Cardiac muscle cell (in vitro differentiated cells and primary cell): ENCODE measurements at places on chromosomes 7 and 10.

DNA sequence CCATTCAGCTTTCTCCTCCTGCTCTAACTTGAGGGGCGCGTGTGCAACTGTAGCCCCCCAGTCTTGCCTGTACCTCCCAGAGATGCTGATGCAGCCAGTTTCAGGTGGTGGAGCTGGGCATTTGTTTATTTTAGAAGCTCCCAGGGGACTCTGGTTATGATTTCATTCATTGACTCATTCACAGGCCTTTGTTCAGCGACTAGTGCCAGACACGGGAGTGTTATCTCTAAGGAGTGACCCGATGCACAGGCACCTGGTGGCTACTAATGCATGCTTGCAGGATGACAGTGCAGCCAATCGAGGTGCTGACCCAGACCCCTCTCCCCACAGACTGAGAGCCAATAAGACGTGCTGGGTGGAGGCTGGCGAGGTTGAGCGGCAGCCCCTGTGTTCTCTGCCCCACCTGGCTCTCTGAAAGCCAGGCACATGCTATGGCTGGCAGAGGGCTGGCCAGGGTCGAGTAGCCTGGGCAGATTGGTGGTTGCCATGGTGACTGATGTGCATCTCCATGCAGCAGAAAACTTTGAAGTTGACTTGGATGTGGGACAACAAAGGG, 19.7 kb upstream of the SLC18A2 start:
- H3K27me3 ChIP-seq = peaks cover 31% of the 10 kb centered on the region
- H3K36me3 ChIP-seq = no peaks in the 10 kb centered on the region
- H3K27ac ChIP-seq = no peak overlapping the region
- DNase-seq = peak; percentile 6
- H3K4me1 ChIP-seq = no peaks in the 10 kb centered on the region
- H3K4me3 ChIP-seq = no peak overlapping the region

GRCh38 chr7:101021703-101022102, 1.8 kb downstream of the MUC17 start:
- H3K27me3 ChIP-seq = peaks cover 38% of the 10 kb centered on the region
- no peaks in the 10 kb centered on the region for H3K36me3 ChIP-seq
- no peak overlapping the region for H3K27ac ChIP-seq
- no peak for DNase-seq

GRCh38 chr10:93915598-93915997, 21.8 kb downstream of the SLC35G1 start:
- H3K36me3 ChIP-seq = no peaks in the 10 kb centered on the region
- H3K4me1 ChIP-seq = peaks cover 5% of the 10 kb centered on the region
- DNase-seq = no peak
- H3K27ac ChIP-seq = no peak overlapping the region
- no peak overlapping the region for H3K4me3 ChIP-seq

GRCh38 chr10:93175490-93175889, 101.8 kb downstream of the CYP26A1 start:
- DNase-seq = no peak
- H3K27ac ChIP-seq = no peak overlapping the region
- no peaks in the 10 kb centered on the region for H3K27me3 ChIP-seq

DNA sequence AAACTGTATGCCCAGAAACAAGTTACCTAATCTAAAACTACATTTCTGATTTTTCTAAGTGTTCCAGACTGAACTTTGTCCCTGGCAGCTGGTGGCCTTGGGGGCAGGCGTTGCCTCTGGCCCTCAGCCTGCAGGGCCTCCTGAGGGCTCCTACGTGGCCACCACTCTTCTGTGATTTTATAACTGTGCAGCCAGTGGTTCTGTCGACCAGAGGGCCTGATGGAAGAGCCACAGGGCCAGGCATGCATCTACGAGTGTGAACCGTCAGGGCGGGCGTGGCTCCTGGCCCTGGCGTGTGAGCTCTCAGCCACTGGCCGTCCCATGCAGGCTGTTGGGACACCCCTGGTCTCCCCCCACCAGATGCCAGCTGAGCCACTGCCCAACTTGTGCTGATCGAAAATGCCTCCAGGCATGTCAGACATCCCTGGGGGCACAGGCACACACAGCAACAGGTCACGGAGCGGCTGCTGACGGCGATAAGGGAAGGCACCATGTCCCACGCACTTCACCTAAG, 173.4 kb downstream of the ZMYND11 start:
- H3K36me3 ChIP-seq = no peaks in the 10 kb centered on the region
- no peaks in the 10 kb centered on the region for H3K27me3 ChIP-seq

DNA sequence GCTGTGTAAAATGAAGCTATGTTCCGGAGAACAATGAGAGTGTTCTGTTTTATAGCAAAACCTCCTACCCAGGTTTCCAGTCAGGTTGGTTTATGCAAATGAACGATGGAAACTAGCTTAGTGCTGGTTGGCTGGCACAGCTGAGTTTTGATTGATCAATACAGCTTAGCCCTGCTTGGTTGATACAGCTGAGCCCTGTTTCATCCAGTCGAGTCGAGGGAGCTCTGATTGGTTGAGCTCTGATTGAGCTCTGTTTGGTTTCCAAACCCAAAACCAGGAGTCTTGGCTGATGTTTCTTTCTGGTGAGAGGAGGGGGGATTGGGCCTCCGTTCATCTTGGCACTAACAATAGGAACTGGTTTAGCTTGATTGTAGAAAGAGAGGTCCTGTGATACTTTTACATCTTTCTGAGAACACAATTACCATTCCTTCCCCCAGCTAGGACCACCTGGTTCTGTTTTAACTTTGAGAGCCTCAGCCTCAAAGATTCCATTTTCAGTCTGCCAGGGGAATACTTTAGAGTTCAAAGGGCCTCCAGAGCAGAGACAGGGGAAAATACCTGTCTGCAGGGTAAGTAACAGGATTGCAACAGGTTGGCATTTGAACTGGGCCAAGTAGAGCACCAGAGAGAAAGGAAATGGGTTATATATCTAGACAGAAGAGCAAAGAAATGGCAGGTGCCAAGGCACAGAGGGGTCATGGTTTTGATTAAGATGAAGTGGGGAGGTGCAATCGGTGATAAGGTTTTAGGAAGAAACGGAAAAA, 210.9 kb downstream of the GRM8 start:
- H3K4me1 ChIP-seq = no peaks in the 10 kb centered on the region
- no peak overlapping the region for H3K27ac ChIP-seq
- H3K4me3 ChIP-seq = no peak overlapping the region
- DNase-seq = no peak

DNA sequence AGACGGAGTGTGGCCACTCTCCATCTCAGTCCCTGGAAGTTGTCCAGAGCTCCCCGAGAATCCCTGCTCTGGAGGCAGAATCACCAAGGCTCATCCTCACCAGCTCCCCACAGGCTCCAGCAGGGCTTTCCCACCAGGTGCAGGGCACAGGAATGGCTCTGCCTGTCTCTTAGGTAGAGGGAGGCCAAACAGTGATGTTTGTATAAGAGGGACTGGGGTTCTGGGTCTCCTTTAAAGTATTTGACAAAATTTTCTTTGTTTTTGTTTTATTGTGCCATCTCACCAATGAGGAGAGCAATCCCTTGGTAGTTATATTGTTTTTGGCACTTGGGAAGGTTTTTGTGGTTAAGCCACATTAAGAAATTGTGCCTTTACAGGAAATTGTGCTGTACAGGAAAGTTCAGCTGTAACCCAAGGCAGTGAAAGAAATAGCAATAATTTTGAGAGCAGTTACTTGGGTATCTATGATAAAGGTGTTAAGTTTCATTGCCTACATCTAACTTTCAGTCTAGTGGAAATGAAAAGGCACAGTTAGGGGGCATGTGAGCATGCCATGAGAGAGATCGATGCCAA, 219.3 kb upstream of the PRSS58 start:
- no peak overlapping the region for H3K27ac ChIP-seq
- H3K4me3 ChIP-seq = no peak overlapping the region
- H3K4me1 ChIP-seq = no peaks in the 10 kb centered on the region
- H3K27me3 ChIP-seq = no peaks in the 10 kb centered on the region

- no peaks in the 10 kb centered on the region for H3K27me3 ChIP-seq
- H3K36me3 ChIP-seq = no peaks in the 10 kb centered on the region
- peak overlapping the region; percentile 20 for H3K4me3 ChIP-seq
These were observed 764 bp upstream of the TCF7L2 start for GRCh38 chr10:112949143-112949823.

DNA sequence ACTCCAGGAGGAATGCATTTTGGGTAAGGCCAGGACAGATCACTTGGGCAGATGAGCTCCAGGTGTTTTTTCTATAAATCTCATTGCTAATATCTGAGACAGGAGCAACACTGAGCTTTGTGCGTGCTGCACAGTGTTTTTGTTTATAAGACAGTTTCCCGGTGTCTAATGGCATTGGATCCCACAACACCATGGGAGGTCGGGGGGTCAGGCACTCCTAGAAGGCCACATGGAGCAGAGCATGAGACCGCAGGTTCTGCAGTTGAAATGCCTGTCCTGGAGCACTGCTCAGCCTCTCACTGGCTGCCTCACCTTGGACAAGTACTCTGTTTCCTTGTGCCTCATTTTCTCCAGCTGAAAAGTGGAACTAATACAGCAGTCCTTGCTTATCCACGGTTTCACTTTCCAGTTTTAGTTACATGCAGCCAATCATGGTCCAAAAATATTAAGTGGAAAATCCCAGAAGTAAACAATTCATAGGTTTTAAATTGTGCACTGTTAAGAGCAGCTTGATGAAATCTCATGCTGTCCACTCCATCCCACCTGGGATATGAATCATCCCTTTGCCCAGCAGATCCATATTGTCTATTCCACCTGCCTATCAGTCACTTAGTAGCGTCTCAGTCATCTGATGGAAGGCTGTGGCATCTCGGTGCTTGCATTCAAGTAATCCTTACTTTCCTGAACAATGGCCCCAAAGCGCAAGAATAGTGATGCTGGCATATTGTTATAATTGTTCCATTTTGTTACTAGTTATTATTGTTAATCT, 35.2 kb downstream of the ATXN7L1 start:
- no peak overlapping the region for H3K4me3 ChIP-seq
- peaks cover 6% of the 10 kb centered on the region for H3K4me1 ChIP-seq
- H3K36me3 ChIP-seq = no peaks in the 10 kb centered on the region
- H3K27me3 ChIP-seq = no peaks in the 10 kb centered on the region
- H3K27ac ChIP-seq = no peak overlapping the region
- no peak for DNase-seq

DNA sequence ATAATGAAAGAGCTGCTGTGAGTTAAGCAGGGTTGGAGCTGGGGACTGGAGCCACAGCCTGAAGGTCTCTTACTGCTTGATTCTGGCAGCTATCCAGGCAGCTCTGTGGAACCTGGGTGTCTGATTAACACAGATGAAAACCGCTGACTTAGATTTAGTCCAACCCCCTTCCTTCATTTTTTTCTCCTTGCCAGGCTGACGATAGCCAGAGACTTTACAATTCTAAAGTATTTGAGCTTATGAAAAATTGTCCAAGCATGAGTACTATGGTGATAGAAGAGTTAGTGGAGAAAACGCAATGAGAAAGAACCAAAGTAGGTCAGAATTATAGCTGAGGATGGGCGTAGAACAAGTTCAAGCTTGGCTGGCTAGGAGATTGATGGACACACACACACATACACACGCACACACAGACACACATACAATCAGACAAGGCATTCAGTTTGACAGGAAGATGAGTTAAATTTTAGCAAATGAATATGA, 13.5 kb upstream of the GPR85 start:
- DNase-seq = peak; percentile 75
- no peak overlapping the region for H3K4me3 ChIP-seq
- H3K27ac ChIP-seq = no peak overlapping the region
- no peaks in the 10 kb centered on the region for H3K36me3 ChIP-seq

GRCh38 chr7:73504017-73504416, 18.1 kb downstream of the BAZ1B start:
- peaks cover 66% of the 10 kb centered on the region for H3K36me3 ChIP-seq
- DNase-seq = no peak
- H3K4me3 ChIP-seq = no peak overlapping the region
- no peaks in the 10 kb centered on the region for H3K27me3 ChIP-seq
- no peak overlapping the region for H3K27ac ChIP-seq

- no peaks in the 10 kb centered on the region for H3K36me3 ChIP-seq
- no peaks in the 10 kb centered on the region for H3K27me3 ChIP-seq
- DNase-seq = no peak
- no peak overlapping the region for H3K4me3 ChIP-seq
These were observed 142.7 kb downstream of the ICA1 start for GRCh38 chr7:8119262-8119661.

DNA sequence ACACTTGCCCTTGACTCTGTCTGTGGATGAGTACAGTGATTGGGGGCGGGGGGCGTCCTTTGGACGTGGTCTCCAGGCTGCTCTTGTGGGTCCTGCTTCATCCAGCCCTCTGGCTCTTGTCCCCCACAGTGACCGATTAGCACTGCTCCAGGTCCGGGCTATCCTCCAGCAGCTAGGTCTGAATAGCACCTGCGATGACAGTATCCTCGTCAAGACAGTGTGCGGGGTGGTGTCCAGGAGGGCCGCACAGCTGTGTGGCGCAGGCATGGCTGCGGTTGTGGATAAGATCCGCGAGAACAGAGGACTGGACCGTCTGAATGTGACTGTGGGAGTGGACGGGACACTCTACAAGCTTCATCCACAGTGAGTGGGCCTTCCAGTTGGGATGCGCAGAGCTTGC, 18.3 kb downstream of the TACR2 start:
- DNase-seq = no peak
- no peaks in the 10 kb centered on the region for H3K27me3 ChIP-seq
- no peak overlapping the region for H3K27ac ChIP-seq
- H3K36me3 ChIP-seq = peaks cover 49% of the 10 kb centered on the region

DNA sequence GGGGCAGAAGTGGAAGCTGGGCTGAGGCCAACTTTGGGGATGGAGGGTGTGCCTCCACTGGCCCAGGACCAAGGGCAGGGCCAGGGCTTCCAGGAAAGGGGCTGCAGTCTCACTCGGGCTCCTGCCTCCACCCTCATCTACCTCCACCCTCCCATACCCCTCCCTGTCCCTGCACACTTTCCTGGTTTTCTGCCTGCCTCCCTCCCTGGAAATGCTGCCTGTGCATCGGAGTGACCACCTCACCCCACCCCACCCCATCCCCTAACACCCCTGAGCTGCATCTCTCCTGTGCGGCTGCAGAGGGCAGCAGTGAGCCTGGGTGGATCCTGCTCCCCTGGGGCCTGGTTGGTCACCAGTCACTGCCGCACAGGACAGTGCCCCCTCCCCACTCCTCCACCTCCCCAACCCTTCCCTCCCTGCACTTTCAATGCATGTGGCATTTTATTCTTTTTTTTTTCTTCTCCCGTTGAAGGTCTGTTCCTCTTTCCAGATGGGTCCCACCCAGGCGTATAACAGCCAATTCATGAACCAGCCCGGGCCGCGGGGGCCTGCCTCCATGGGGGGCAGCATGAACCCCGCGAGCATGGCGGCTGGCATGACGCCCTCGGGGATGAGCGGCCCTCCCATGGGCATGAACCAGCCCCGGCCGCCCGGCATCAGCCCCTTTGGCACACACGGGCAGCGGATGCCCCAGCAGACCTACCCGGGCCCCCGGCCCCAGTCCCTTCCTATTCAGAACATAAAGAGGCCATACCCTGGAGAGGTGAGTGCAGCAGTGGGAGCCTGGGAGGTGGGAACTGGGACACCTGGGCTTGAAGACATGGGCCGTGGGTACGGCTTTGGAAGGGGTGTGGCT, 54.1 kb upstream of the PPIF start:
- no peaks in the 10 kb centered on the region for H3K4me1 ChIP-seq
- no peaks in the 10 kb centered on the region for H3K27me3 ChIP-seq
- DNase-seq = no peak
- peaks cover 39% of the 10 kb centered on the region for H3K36me3 ChIP-seq
- peak overlapping the region; percentile 57 for H3K27ac ChIP-seq
